A549 treated with DMSO at 1 μM for 4 hours (cell line): ENCODE measurements at places on chromosomes 5 and 9. TPM values are rescaled to one million over a fixed set of nuclear protein-coding genes. Genes with fewer than 3 reads are reported as not detected.

Gene MCTP1
- 8.9 to 11.3 TPM (median 10.1 TPM) in 5 replicates for total RNA-seq

Gene PCDHGC3
- 5.7 to 7.4 TPM (median 6.8 TPM) in 5 replicates for total RNA-seq

Gene PDCD1LG2
- 0.25 to 0.63 TPM (median 0.39 TPM) in 5 replicates for total RNA-seq

Gene PCDHAC1
- total RNA-seq: 1.0 to 1.5 TPM (median 1.4 TPM) in 5 replicates

Gene SH3RF2
- 2.5 to 3.7 TPM (median 3.3 TPM) in 5 replicates for total RNA-seq
